ENCODE measurements at places on chromosomes 11 and 22.

DNA sequence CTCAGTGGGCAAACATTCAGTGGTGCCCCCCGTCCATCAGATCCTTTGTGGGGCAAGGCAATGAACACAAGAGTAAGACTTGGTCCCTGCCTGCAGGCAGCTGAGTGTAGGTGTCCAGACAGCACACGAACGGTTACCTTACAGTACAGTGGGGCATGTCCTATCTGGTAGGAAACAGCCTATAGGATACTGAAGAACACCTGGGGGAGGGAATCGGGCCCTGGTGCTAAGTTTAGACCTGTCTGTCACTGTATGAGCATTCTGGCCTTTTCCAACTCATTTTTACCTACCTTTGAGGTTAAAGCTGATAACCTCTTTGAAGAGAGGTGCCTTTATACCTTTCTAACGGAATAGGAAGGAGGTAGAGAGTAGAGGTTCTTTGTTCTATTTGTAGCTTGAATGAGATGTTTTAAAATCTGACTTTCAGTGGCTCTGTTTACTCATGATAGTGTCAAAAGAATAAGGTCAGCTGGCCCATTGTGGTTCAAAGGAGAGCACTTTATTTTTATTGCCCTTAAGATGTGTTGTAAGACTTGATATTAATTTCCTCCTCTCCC lies 8.9 kb downstream of the ZNRF3 start:
- DNase-seq = no peak

DNA sequence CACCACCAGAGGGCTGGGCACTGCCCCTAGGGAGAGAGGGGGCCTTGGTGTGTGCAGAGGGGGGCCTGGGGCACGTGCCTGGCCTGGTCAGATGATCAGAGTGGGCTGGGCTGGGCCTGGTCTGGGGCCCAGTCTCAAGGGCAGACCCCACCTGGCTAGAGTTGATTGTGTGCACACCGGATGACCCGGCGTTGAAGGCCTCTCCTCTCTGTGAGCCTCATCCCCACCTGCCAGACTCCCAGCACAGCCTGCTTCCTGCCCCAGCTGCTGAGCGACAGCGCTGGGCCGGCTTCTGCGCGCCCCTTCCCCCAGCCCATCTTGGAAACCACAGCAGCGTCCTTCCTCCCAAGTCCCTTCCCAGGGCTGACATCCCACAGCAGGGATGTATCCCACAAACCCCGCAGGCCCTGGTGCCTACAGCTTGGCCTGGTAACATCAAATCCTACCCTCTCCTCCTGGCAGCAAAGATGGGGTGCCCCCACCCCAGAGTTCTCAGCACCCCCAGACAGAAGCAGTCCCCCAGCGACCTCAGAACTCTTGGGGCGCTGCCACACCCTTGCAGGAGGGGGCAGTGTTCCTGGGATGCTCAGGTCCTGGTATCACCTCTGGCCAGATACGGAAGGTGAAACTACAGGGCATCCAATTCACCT lies 11.0 kb upstream of the TSSC4 start:
- DNase-seq = no peak

GRCh38 chr22:29768052-29768693 lies 1.0 kb downstream of the UQCR10 start:
- no peak for DNase-seq

DNA sequence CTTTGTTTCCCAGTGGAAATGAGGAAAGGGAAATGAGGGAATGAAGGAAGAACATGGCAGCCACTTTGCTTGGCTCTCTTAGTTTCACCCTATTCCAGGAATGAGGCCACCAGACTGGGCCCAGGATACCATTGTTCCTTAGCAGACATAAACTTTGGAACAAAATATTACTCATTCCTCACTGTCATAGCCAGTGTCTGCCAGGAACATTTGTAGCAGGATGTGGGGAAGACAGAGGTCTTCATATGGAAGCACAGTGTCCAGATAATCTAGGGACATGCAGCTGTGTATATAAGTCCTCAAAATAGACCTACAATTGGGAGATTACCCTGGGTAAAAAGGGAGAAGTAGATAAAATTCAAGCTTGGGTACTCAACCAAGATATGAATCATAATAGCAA lies 15.2 kb upstream of the FUT4 start:
- DNase-seq = no peak

- no peak for DNase-seq
These were observed 6.5 kb downstream of the OR10A6 start for GRCh38 chr11:7924536-7924935.

DNA sequence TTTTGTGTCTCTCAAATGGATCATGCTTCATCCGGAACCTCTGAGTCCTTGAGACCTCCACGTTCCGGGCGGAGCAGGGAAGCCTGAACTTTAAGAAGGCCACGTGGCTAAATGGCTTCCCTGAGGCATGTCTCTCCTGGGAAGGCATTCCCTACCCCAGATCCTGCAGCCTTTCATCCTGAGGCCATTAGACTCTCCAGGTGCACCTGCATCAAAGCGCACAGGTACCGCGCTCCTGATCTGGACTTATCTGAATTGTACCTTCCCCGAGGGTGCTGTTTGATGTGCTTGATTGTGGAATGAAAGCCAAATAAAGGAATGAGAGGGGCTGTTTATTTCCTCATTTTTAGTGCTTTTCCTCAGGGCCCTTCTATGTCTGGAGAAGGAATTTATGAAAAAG lies 22.5 kb downstream of the C22orf31 start:
- DNase-seq = no peak

GRCh38 chr11:114250993-114251814 lies 45.0 kb upstream of the NNMT start:
- DNase-seq = no peak

DNA sequence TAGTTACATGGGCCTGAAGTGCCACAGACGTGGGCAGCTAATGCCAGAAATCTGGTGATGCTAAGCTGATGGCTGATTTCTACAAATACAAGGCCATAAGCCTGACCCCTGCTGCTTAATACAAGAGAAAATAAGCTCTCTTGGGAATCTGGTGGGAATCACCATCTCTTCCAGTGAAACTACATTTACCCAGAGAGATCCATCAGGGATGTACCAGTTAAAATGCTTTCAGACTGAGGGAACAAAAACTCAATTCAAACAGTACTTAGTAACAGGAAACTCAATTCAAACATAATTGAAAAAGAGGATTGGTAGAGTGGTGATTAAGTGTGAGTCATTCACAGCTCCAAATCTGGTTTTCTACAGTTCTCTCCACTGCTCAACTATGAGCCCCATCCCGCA lies 1.7 kb upstream of the CAVIN3 start:
- no peak for DNase-seq

DNA sequence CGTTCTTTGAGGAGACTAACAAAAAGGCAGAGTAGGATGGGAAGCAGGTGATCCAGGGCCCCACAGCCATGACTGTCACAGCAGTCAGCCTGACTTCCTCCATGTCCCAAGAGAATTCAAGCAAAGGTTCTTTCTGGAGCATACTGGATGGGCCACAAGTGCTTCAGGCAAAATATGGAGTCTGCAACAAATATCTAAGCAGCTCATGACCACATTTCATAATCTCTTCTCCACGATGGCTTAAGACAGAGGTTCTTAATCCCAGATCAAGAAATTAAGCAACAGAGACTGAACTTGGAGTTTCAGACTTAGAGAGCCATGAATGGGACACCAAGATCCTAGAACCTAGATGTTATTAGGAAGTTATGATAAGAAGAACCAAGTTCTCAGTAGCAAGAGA lies 31.6 kb downstream of the GUCY1A2 start:
- DNase-seq = no peak

- DNase-seq = no peak
These were observed 10.0 kb downstream of the OR51L1 start for GRCh38 chr11:5004424-5005274.

GRCh38 chr22:17358415-17358814 lies 10.8 kb upstream of the CECR2 start:
- no peak for DNase-seq

- no peak for DNase-seq
These were observed 80.8 kb downstream of the SGSM3 start for GRCh38 chr22:40451210-40451609.

DNA sequence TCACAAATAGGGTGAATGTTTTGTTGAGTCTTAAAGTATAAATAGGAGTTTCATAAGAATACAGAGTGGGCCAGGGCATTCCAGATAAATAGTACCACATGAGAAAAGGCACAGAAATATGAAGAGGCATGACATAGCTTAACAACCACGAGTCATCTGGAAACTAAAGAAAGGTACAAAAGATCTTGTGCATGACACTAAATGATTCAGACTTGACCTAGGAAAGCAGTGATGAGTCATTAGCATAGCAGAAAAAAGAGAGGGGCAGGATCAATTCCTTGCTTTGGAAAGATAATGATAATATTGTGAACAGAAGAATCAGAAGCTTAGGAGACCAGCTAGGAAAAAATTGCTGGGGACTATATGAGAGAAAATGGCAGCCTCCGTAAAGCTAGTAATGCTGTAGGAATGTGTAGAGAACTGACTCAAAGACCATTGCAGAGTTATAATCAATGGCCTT lies 47.6 kb upstream of the FIBIN start:
- DNase-seq = no peak

DNA sequence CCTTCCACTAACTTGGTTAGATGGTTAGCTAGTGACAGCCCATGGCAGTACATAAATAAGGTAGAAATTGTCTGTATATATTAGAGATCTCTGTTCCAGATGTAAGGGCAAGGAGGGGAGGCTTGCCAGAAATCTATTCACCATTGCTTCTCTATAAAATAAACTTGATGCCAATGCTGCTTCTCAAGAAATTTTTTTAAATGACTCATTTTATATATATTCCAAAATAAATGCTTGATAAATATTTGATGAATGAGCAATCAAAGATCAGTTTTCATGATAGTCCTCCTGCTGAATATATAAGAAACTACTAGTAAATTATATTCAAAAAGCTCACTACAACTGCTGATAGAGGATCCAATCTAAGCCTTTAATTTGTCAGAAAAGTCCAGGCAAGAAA lies 710.6 kb upstream of the CCDC179 start:
- DNase-seq = no peak

GRCh38 chr11:35347921-35348331 lies 71.4 kb downstream of the SLC1A2 start:
- no peak for DNase-seq

DNA sequence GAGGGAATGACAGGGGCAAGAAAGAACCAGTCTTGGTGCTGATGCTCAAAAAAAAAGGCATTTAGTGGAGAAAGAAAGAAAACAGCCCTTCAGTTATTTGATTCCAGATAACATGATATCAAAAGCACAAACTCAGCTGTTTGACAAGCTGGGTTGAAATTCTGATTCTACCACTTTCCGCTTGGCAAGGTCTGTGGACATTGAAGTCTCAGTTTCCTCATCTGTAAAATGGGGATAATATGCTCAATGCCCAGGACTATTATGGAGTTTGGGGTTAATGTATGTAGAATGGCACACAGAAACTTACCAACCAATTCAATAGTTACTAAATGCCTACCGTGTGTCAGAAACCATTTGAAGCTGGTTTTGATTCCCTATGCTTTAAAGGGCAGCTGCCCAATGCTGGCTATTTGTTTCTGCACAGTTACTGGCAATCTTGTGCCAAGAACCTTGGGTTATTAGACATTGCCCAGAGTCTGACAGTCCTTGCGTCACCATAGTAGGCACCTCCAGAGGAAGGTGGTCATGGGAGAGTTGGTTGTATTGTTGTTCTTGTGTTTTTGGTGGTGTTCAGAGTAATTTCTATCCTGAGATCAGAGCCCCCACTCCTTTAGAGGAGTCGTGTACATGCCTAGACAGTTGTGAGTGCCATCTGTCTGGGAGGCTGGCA lies 19.5 kb downstream of the ELF5 start:
- no peak for DNase-seq

GRCh38 chr11:108672786-108673185 lies 7.9 kb downstream of the DDX10 start:
- DNase-seq = no peak

GRCh38 chr22:43356881-43357280 lies 13.7 kb upstream of the SCUBE1 start:
- no peak for DNase-seq

DNA sequence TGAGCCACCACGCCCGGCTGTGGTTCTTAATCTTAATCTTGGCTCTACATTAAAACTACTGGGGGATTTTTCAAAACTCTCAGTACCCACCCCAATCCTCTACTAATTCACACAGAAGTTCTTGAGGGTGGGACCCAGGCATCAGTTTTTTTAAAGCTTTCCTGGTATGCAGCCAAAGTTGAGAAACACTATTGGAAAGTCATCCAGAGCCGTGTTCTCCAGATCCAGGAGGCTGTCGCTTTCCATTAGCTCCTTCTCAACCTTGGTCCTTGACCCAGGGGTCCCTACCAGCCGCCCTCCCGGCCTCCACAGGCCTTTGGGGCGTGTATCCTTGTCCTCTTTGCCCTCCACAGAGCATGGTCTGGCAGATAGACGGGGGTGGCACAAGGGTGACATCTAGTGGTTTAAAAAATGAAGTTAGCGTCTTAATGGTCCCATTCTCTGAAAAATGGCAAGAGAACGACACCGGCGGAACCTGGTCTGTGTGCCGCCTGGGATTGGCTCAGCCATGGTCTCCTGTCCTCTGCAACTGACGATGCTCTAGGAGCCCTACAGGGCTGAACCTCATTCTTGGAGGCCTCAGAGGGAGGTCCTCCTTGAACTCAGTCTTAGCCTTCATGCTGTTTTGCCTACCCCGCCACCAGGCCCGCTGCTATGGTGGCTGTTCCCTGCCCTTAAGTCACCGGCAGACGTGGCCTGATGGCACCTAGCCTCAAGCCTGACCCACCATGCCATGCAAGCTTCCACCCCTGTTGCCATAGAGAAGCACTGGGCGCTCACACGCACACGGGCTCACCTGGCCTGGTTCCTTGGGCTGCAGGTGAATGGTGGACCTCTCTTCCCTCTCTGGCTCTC lies 152.0 kb upstream of the SYN3 start:
- no peak for DNase-seq

DNA sequence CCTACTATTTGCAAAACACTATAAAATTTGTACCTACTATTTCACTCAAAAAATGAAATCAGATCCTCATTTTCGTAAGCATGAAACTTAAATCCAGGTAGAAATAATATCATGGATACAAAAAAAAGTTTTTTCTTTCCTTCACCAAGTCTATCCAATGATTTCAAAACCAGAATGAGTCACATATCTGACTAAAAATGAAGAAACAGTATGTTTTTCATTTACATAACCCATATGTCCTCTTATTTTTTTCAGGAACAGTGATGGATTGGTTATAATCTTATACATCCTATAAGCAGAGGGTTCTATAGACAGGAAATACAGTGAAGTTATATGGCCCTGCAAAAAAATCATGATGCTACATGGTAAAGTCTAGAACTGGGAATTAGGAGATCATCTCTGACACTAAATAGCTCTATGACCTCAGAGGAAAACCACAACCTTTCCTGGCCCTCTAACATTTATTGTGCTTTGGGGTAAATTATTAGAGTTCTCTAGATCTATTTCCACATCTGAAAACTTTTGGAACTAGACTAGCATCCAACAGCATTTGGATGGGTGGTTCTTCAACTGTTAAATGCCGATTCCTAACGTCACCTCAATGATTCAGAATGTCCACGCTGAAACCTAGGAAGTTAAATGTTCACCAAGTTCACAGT lies 10.9 kb downstream of the MTMR2 start:
- no peak for DNase-seq

- DNase-seq = no peak
These were observed 17.1 kb upstream of the SNX32 start for GRCh38 chr11:65816696-65817095.
